ENCODE measurements at places on chromosomes 5 and 9.

- no peak for DNase-seq
Measured at GRCh38 chr9:21078702-21079101, 960 bp upstream of the IFNB1 start.

- DNase-seq, result no peak
Measured at GRCh38 chr9:121672213-121672612, 20.8 kb downstream of the DAB2IP start.

- DNase-seq, result peak; percentile 35
Measured at GRCh38 chr9:17604556-17604955, 25.7 kb downstream of the SH3GL2 start.

DNA sequence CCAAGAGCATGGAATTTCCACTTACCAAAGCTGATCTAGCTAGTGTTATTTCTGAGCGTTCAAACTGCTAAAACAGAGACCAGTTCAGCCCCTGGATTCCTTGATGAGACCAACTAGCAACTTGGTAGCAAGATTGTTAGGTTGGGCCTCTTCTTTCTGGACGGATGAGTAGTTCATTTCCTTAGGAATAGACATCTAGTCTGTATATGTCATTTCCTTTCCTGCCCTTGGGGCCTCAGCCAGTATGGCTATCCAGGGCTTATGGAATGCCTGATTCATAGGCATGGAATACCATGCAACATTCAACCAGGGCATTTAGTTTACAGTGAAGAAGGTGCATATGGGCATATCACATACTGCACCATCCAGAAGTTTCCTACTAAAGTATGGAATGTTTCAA lies 14.5 kb upstream of the LPAR1 start:
- DNase-seq, result no peak

DNA sequence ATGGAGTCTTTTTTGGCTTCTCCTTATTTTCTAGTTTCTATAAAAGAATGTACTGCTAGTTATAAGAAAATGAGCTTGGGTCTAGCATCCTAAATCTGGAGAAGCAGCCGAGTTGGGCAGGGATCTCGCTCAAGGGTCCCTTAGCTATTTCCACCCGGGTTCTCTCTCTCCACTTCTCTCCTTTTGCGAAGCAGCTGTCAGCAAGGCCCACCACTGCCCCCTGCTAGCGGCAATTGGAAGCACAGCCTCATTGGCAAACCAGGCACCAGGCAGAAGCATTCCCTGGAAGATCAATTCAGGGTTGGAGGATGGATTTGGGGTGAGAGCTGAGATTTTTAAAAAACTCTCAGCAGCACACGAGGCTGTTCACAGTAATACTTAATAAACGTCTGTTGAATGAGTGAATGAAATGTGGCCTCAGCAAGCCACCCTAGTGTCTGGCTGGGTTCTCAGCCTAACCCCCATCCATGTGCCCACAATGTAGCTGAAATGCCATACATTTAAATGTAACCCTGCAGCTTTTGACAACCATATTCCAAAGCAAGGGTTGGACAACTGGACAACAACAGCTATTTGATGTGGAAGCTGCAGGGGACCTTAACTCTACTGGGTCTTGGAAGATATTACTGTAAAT lies 34.6 kb upstream of the TNIP1 start:
- DNase-seq, result no peak

DNA sequence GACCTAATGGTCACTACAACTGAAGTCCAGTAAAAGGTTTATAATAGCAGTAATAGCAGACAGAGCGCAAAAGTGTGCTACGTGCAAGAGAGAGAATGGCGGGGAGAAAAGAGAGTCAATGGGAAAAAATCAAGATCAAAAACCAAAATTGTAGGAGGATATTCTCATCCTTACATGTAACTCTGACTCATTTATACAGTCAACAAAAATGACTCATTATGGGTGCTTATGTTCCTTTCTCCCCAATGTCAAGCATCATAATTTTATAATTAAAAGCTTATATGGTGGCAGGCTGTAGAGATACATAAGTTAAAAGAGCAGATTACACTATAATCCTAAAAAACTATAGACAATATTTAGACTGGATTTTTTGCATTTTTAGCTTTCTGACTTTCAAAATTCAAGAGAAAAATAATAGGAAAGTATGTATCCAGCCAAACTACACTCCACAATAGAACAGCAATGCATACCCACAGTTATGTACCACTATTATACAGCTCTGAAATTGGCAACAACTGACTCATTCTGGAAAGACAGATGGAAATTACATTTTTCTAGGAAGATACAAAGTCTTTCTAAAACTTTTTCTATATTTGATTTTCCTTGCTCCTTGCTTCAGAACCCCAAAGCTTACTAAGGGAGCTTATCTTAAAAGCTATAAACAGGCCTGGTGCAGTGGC lies 78.4 kb downstream of the PLPP1 start:
- no peak for DNase-seq

GRCh38 chr5:75839547-75839946 lies 122.3 kb upstream of the POC5 start:
- DNase-seq, result no peak

DNA sequence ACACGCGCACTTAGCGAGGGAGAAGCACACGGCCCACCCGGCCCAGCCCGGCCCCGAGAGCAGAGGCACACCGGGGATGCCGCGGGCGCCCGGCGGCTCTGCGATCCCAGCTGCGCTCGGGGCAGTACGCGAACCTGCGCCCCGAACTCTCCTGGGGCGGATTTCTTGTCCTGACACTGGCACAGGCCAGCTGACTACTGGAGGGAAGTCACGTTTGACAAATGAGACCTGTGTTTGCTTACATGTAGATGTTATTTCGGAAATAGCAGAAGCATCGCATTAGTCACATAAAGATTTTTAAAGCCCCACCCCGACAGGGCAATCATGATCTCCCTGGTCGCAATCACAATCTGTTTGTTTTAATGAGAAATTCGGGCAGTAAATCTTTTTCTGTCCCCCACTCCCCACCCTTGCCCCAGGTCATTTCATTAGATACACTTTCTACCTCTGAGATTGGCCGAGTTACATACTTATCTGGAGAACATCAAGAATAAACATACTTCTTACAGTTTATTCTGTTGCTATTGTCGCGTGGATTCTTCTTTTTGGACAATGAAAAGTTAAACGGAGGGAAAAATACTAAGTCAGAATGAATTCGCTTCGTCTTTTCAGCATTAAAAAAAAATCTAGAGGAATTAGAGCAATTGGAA lies 518.9 kb downstream of the CTNND2 start:
- DNase-seq, result no peak

- no peak for DNase-seq
Measured at GRCh38 chr5:66206465-66206864, 62.4 kb downstream of the SREK1 start.

GRCh38 chr9:6243746-6244145 lies 28.1 kb downstream of the IL33 start:
- DNase-seq, result no peak

DNA sequence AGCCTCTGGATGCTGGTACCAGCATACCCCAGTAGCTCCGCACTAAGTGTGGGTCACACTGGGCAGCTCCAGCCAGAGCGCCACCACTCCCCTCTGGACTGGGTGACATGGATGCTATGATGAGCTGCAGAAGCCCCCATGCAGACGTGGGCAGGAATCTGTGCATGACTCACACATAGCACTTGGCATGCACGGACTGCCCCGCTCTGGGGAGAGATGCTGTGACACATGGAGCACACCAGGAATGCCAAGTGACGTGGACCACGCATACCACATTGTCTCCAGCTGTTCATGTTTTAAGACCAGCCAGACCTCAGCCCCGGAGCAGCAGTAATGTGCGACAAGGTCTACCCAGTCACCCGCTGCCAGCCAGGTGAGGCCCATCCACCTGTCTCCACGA lies 64.1 kb downstream of the SEMA4D start:
- DNase-seq, result no peak

DNA sequence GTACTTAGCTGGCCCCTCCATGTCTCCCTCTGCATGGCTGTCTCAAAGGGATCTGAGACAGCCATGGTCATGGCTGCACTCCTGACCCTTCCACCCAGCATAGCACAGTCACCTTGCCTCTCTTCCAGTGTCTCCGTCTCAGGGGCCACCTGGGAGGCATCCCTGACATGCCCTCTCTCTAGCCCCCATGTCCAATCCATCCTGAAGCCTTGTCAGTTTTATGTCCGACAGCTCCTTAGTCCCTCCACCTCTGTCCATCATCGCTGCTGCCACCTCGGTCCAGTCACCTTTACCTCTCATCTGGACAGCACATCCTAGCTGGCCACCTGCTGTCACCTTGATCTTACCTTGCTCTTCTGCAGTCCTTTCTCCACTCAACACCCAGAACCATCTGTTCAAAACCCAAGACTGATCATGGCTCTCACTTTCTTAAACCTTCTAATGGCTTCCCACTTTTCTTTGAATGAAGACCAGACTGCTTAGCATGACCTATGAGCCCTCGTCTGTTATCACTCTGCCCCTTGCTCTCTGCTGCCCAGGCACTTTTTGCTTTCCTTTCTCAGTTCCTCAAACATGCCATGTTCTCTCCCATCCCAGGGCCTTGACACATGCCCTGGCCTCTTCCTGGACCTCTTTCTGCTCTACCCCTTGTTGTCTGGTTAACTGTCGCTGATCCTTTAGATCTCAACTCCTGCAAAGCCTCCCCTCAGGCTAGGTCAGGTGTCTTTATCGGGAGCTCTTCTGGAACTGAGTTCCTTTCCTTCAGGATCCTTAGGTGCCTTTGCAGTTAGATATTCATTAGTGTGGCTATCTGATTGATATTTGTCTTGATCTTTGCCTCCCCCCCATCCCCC lies 181.8 kb upstream of the PITX1 start:
- DNase-seq, result no peak

DNA sequence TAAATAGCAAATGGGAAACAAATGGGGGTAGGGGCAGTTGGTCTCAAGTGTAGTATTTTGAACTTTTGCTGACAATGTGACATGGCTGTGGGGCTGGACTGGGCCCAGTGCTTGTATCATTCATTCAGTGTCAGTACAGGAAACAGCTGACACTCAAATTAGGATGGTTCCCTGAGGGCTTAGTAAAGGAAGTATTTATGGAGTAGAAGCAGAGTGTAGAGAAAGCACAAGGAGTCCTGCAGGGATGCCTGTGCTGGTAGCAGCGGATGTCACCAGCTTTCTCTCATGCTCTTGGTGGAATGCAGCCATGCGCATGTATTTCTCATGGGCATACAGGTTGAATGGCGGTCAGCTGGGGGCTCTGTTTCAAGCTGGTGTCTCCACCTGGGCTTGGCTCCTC lies 72.9 kb upstream of the SLC44A1 start:
- DNase-seq, result no peak

DNA sequence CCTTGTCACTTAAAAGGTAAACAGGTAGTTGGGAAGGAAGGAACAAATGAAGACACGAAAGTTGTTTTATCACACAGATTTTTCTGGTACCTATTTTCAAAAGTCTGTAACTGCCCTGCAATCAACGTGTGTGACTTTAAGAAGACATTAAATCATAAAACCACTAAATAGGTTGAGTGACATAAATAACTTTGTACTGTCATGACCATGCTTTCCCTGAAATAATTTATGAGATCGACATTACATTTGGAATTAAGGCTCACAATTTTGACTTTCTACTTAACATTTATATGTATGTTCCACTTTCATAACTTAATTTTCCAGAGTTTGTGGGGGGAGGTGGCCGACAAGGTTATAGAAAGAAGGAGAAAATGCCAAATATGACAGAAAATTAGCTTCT lies 181.1 kb downstream of the MLLT3 start:
- DNase-seq, result no peak

- no peak for DNase-seq
Measured at GRCh38 chr5:133427121-133427777, 185.1 kb downstream of the FSTL4 start.

DNA sequence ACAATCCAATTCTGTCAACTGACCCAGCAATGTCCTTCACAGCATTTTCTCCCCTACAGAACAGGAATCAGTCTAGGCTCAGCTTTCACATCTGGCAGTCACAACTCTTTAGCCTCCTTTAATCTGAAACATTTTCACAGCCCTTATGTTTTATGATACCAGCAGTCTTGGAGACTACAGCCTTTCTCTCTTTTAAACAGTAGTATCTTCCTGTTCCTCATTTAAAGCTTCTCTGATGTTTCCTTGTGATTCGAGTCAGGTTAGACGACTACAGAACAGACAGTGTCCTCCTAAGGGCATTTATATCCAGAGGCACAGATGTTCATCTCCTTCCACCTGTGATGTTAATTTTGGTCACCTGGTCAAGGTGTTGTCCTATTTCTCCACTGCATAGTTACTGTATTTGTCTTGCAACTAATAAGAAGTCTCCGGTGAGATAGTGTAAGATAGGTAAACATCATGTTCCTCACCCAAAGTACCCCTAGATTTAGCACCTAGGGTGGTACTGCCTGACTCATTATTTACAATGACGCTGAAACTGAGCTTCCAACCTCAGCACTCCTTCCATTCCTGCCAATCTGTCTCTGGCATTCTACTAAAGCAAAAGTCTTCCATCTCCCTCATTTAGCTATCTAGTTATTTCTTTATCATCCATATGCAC lies 20.7 kb downstream of the TTC39B start:
- DNase-seq, result no peak

DNA sequence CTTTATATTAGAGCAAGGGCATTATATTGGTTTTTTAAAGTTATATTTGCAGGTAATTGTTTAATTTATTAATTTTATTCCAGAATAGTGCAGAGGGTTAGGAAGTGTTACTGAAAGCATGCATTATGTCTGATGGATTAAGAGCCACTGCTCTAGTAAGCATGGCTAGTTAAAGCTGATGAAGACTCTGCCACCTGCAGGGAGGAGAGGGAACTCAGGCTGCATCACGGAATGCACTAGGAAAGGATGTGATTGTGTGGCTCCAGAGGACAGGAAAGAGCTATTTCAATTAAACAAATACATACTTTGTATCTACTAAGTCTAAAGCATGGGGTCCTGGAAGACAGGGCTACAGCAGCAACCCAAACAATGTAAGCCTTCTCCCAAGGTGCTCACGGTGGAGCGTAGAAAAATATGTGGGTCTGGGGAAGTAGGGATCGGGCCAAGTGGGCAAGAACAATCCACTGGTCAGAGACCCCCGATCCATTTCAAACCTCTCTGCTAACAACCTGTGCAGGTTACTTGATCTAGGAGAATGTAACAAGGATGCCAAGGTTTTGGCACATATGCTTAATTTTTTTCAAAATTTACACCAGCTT lies 15.3 kb upstream of the GRXCR2 start:
- DNase-seq, result no peak

GRCh38 chr5:122957457-122957856 lies 79.1 kb downstream of the PPIC start:
- no peak for DNase-seq

DNA sequence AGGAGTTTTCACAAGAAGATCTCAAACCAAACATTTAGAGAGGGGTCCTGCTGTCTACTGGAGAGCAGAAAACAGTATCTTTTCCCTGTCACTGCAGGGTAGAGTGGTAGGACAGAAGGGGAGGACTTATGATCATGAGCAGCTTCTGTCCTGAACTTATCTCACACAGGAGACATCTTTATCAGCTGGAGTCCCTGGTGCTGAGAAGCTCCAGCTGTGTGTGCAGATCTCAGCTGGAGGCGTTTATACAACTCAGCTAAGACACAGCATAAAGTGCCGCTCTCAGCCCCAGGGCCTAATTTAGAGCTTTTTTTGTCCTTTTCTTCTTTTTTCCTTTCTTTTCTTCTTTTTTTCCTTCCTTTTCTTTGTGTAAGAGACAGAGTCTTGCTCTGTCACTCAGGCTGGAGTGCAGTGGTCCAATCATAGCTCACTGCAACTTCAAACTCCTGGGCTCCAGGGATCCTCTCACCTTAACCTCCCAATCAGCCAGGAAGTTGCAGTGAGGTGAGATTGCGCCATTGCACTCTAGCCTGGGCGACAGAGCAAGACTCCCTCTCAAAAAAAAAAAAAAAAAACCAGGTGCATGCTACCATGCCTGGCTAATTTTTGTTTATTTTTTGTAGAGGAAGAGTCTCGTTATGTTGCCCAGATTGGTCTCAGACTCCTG lies 31.9 kb downstream of the CCDC125 start:
- no peak for DNase-seq
